ENCODE measurements at places on chromosomes 3 and 15.

DNA sequence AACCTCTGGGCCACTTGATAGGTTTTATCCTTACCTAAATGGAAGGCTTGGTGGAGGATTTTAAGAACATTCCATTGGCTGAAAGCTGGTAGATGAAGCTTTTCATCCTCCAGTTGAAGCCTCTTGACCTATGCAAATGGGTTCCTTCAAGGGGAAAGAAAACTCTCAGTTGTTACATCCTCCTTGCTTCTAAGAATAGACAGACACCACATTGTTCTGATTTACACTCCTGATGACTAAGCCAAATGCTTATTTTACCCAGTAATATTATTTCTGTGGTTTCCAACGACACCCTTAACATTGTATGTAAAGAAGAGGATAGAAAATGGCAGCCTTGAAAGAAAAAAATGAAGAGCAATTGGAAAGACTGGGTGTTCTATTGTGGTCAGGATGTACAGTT, 480.5 kb downstream of the OTOL1 start:
- no peak for DNase-seq

GRCh38 chr15:63176302-63176701, 13.1 kb upstream of the RAB8B start:
- DNase-seq = no peak

GRCh38 chr3:189851682-189852081, 220.5 kb downstream of the TP63 start:
- no peak for DNase-seq

DNA sequence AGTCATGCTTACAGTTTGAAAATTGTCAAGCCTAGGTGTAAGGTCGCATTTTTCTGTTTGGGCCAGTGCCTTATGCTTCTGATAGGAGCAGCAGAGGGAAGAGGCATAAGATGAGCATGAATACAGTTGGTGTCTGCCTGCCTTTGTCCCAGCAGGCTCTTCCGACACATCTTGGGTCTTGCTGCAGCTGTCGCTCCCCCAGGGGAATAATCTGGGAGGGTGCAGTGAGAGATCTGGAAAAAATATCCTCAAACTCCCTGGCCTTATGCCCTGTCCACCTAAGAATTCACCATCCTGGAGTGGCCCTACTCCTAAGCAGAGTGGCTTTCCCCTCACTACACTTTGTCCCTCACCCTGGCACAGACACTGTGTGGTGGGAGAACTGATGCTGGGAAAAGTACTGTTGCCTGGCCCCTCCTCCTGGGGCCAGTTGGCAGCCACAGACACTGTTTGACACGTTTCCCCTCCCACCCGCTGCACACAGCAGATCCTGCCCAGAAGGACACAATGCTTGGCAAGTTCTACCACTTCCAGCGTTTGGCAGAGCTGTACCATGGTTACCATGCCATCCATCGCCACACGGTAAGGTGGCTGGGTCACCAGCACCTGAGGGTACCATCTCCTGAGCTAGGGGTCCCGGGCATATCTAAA, 21.1 kb upstream of the RHO start:
- no peak for DNase-seq

DNA sequence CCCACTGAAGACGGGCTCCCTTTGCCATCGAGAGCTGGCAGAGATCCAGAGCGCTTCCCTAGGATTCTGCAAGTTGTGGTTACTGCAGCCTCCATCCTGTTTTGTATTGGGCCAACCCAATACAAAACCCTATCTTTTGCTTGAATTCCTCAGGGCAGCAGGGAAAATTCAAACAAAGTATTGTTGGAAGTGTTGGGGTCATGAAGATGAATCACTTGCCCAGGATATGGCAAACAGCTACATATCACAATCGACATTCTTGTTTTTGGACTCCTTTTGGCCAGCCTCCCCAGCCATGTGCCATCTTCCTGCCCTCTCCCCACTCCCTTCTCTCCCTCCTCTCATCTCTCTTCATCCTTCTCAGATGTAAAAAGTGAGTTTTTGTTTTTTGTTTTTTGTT, 100.0 kb upstream of the TRIM42 start:
- no peak for DNase-seq

- DNase-seq = no peak
Measured at GRCh38 chr15:41503669-41504010, 10.0 kb downstream of the ITPKA start.

GRCh38 chr3:11300970-11301369, 28.8 kb downstream of the ATG7 start:
- no peak for DNase-seq

- DNase-seq = no peak
Measured at GRCh38 chr15:38638811-38639210, 74.2 kb upstream of the RASGRP1 start.

DNA sequence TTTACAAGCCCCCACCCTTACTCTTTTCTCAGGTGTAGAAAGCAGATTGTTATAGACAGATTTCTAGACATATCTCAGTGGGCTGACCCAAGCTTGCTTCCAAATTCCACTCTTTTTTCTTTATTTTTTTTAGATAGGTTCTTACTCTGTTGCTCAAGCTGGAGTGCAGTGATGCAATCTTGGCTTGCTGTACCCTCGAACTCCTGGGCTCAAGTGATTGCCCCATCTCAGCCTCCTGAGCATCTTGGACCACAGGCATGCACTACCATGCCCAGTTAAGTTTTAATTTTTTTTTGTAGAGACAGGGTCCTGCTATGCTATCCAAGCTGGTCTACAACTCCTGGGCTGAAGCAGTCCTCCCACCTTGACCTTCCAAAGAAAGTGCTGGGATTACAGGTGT, 53.5 kb upstream of the ADAMTS9 start:
- DNase-seq = no peak

GRCh38 chr15:62357431-62357830, 192.3 kb upstream of the C2CD4B start:
- no peak for DNase-seq

DNA sequence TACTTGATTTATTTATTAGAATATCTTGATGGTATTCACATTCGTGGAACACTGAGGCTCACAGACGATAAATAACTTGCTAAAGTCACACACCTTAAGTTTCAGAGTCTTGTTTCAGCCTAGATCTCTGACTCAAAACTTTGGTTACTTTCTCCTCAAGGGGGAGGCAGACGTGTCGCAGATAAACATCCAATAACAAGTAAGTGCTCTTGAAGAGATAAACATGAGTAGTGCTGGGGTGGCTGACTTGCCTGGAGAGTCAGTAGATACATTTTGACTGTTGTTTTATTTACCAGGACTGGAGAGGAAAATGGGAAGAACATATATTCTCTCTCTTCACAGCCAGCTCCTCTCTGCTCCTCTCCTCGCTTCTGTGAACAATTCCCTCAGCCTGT, 31.3 kb downstream of the FBXO45 start:
- no peak for DNase-seq
